Eye (tissue), 1 donor: ENCODE measurements at places on chromosomes 11 and 22.

- peak; percentile 85 for DNase-seq
Observed at GRCh38 chr22:17705546-17705945, 67.0 kb downstream of the BCL2L13 start.

DNA sequence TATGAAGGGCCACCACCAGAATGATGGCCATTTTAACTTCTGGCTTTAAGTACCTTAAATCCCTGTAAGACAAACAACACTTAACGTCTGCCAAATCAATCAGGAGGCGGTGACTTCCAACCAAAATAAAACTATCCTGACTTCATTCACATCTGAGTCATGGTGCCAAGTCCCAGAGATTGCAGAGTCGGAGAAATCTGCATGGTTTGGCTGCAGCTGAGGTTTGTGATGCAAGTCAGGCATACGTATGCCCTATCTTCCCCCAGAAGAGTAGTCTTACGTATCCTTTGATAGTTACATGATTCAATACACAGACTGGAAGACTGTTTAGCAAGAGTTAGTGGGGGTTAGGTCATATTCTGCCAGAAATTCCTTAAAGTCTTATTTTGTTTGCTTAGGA, 1.7 kb upstream of the GAB2 start:
- DNase-seq: peak; percentile 37

DNA sequence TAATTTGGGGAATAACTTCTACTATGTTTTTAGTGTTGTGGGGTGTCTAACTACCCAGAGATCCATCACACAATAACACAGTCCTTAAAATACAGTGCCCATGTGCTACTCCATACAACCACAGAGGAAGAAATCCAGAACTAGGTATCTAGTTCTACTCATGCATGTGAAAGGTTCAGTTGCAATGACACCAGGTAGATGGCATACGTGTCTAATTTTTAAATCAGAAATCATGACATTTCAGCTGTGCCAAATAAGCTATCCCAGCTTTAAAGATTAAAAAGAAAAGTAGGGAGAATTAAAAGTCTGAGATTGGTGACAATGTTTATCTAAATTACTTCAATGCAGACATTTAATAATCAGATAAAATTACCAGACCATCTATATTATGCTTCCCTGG, 122.2 kb downstream of the CD44 start:
- DNase-seq: no peak

DNA sequence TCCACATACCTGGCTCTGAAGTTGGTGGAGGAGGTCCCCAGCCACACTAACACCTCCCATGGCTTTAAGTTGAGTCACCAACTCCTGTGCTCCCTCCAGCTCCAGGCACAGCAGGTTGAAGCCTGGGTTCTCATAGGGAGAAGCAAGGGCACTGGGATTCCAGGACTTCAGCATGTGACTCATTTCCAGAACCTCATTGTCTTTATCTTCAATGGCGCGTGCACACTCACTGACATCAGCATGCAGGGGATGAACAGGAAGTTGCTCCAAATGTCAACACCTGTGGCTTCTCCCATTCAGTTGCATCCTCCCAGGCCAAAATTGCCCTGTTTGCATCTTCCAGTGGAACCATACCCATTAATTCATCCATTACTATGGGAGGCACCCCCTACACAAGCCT, 5.8 kb upstream of the UBQLNL start:
- DNase-seq: no peak

DNA sequence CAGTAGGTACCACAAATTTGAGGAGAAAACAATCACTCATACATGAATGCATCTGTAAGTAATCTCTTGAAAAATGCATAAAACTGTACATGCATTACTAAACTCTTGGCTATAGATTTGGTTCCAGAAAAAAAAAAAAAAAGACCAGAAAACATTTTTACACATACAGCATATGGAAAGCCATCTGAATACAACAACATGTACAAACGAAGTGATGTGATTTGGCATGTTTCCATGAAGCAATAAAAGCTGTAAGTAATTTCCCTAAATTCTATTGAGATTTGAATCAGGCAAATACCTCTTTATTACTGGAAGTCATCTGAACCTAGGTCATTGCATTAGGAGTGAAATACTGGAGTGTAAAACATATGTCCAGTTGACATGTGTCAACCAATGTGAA, 31.9 kb upstream of the ZC3H12C start:
- no peak for DNase-seq

GRCh38 chr11:112037527-112037926, 12.3 kb downstream of the DLAT start:
- DNase-seq: no peak

GRCh38 chr11:47599902-47600301, 5.7 kb upstream of the C1QTNF4 start:
- DNase-seq: peak; percentile 37

- DNase-seq: no peak
Observed at GRCh38 chr11:73135346-73136284, 6.5 kb downstream of the FCHSD2 start.

DNA sequence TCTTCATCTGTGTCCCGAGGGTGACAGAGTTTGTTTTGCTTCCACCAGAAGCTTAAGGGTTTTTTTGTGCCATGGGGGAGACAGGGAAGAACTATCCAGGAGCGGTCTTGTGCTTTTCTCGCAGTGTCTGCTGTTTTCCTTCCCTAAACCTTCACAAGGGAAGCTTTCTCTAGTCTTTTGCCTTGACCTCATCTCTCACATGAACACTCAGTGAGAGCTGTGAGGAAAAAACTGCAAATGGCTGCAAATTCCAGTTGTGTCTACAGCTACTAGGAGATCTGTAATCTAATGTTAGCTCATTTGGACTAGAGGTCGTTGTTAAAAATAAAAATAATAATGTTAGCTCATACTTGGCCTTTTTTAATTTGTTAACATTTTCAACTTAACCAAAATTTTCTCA, 264.7 kb upstream of the SESN3 start:
- no peak for DNase-seq

GRCh38 chr11:67351275-67352005, 1.9 kb downstream of the POLD4 start:
- peak; percentile 88 for DNase-seq
